ENCODE measurements at places on chromosomes 12 and 14.
A peak's percentile ranks its signal among the peaks of the same experiment; 100 is the strongest.

DNA sequence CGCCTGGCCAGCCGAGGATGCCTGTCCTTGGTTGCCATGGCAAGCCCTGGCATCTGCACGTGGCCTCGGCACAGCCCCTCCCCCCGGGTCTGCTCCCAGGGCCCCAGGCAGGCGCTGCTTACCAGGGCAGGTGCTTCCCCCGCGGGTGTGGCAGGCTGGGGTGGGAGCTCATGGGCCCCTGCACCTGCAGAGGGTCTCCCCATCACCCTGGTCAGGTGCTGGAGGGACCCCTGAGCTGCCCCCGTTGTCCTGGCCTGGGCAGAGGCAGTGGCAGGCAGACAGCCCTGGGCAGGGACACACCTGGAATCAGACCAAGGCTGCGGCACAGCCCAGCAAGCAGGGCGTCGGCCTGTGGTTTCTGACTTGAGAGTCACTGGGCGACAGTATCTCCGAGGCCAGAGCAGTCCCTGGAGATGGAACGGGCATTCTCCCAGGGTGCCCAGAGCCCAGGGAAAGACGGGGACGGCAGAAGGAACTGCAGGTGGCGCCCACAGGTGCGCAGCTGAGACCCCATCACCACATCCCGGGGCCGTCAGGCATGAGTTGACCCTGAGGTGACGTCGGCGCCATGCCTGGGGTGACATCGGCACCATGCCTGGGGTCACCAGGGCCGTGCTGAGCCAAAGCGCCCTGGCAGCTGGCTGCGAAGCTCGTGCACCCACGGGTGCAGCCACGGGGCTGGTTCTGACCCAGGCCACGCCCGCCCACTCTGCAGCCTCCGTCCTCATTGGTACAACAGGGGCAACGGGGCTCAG lies 56.1 kb upstream of the FBRSL1 start:
- H3K4me1 ChIP-seq = peaks cover 55% of the 10 kb centered on the region
- no peak overlapping the region for H3K4me3 ChIP-seq
- H3K27ac ChIP-seq = no peak overlapping the region
- no peaks in the 10 kb centered on the region for H3K27me3 ChIP-seq
- DNase-seq = no peak
- no peaks in the 10 kb centered on the region for H3K36me3 ChIP-seq

DNA sequence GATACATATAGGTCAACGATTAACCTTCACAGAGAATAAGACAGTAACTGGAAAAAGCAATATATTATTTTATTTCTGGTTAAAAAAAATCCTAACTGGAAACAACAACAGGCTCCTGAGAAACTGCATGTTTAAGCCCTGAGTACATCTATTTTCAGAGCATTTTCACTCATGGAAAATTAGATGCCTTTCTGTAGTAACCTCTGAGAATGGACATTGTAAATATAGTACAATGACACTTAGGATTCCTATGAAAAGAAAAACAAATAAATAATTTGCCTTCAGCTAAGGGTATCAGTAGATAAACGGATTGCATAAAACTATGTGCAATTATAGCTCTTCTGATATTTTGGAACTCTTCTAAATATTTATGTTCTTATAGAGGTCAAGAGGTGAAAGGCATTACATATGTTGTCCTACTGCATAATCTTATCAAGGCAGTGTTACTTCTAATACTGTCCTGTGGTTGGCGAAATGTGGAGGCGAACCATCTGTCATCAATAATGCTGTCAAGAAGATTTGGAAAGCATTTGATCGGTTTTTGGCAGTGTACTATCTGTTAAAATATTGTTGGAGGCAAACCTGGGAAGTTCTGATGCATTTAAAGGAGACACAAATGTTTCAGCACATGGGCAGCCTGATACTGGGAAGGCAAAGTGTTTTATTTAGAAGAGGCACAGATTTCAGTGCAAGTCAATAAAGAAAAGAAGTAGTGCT lies 381.8 kb downstream of the BTG1 start:
- no peak overlapping the region for H3K27ac ChIP-seq
- no peak overlapping the region for H3K4me3 ChIP-seq
- H3K4me1 ChIP-seq = no peaks in the 10 kb centered on the region
- DNase-seq = no peak
- H3K36me3 ChIP-seq = no peaks in the 10 kb centered on the region

- no peak within 1 kb of the TSS for H3K27ac ChIP-seq
- DNase-seq = no peak
- H3K4me3 ChIP-seq = peak within 1 kb of the TSS; percentile 7
Observed at GRCh38 chr14:60648934-60649874, at the start of gene SIX1. TSS of gene SIX1 (minus strand) at chr14:60649477. CDS start at chr14:60649189, 288 bp downstream.

DNA sequence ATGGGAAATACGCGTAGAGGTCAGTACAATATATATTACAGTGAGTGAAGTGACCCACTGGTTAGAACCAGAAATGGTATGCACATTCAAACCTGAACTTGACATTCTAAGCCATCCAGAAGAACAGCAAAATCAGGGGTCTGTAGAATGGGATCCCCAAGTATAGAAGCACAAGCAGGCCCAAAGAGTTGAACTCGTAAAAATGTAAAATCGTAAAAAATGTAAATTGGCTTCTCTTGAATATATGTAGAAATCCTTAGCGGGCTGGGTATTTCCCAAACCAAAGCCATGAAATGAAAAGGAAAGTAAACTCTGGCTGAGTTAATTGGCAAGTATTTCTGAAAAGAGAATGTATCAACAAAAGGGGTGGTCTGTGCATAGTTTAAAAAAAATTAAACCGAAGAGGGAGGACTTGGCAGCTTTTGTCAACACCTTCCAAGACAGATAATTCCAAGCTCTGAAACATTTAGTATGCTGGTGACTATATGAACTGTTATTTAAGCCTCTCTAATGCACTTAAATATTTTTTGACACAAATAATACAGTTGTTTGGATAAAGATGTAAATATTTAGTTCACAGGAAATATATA lies 1505.6 kb upstream of the FLRT2 start:
- H3K4me3 ChIP-seq = no peak overlapping the region
- DNase-seq = no peak
- no peaks in the 10 kb centered on the region for H3K27me3 ChIP-seq
- no peak overlapping the region for H3K27ac ChIP-seq

DNA sequence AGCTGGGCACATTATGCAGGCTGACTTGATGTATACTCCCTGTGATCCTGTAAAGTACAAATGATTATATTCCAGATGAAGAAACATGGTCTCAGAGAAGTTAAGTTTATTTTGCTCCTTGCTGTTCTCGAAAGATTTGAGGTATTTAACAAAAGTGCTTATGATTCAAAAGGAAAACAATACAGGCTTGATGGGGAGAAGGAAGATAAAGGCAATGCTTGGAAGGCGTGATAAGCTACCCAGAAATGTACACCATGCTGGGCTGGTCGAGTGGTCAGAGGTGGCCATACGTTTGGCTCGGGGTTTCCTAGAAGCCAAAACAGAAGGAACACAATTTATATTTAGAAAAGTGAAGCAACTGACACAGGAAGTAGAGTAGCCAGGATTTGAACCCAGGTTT lies 201.0 kb downstream of the KTN1 start:
- DNase-seq = no peak
- no peak overlapping the region for H3K27ac ChIP-seq
- no peaks in the 10 kb centered on the region for H3K36me3 ChIP-seq
- no peaks in the 10 kb centered on the region for H3K4me1 ChIP-seq
- no peaks in the 10 kb centered on the region for H3K27me3 ChIP-seq
- H3K4me3 ChIP-seq = no peak overlapping the region

DNA sequence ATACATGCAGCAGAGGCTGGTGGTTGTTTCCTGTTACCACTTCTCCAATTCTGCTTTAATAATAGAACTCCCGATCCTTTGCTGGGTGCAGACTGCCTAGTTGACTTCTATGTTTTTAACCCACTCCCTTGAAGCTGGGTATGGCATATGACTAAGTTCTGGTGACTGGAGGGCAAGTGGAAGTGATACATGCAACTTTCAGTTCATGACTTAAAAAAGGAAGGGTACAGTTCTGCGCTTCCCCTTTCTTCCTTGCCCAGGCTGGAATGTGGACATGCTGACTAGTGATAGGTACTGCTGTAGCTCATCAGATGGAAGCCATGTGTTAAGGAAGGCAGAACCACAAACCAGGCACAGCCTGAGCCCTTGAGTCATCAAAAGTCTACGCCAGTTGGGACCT lies 2.4 kb upstream of the A2M start:
- no peak for DNase-seq
- H3K27me3 ChIP-seq = no peaks in the 10 kb centered on the region
- H3K27ac ChIP-seq = no peak overlapping the region
- peaks cover 12% of the 10 kb centered on the region for H3K36me3 ChIP-seq

GRCh38 chr14:92585981-92586937 lies 72.7 kb downstream of the RIN3 start:
- peaks cover 80% of the 10 kb centered on the region for H3K4me1 ChIP-seq
- H3K27me3 ChIP-seq = no peaks in the 10 kb centered on the region
- peaks cover 4% of the 10 kb centered on the region for H3K36me3 ChIP-seq
- peak overlapping the region; percentile 23 for H3K4me3 ChIP-seq

GRCh38 chr14:56708704-56709103 lies 101.6 kb downstream of the OTX2 start:
- no peaks in the 10 kb centered on the region for H3K27me3 ChIP-seq
- H3K4me1 ChIP-seq = no peaks in the 10 kb centered on the region
- no peak overlapping the region for H3K27ac ChIP-seq
- H3K4me3 ChIP-seq = no peak overlapping the region
- no peak for DNase-seq

GRCh38 chr12:18391151-18391550 lies 129.8 kb downstream of the PIK3C2G start:
- no peak overlapping the region for H3K4me3 ChIP-seq
- no peak overlapping the region for H3K27ac ChIP-seq
- no peaks in the 10 kb centered on the region for H3K27me3 ChIP-seq
- H3K36me3 ChIP-seq = no peaks in the 10 kb centered on the region
- DNase-seq = no peak
- no peaks in the 10 kb centered on the region for H3K4me1 ChIP-seq

GRCh38 chr14:23285530-23286019 lies 357 bp downstream of the HOMEZ start:
- H3K4me3 ChIP-seq = peak overlapping the region; percentile 61
- H3K36me3 ChIP-seq = no peaks in the 10 kb centered on the region
- H3K4me1 ChIP-seq = peaks cover 14% of the 10 kb centered on the region
- peak overlapping the region; percentile 67 for H3K27ac ChIP-seq

- no peaks in the 10 kb centered on the region for H3K4me1 ChIP-seq
- DNase-seq = peak; percentile 21
- peaks cover 3% of the 10 kb centered on the region for H3K36me3 ChIP-seq
- no peaks in the 10 kb centered on the region for H3K27me3 ChIP-seq
Observed at GRCh38 chr12:12985817-12986408, 14.2 kb downstream of the HEBP1 start.

DNA sequence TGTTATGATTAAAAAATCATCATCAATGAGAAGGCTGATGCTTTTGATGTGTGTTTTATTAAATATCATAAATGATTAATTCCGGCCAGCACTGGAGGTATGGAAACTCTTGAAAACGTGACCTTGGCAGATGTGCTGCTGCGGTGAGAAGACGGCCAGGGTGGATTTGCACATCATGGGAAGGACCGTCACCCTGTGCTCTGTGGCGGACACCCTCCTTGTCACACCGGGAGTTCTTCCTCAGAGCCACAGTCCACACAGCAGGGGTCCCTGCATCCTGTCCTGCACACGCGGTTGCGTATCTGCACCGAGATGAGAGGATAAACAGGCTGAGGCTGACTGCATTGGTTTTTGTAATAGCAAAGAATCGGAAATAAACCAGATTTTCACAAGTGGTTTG lies 33.5 kb downstream of the FZD10 start:
- no peak overlapping the region for H3K27ac ChIP-seq
- H3K4me3 ChIP-seq = no peak overlapping the region
- H3K4me1 ChIP-seq = no peaks in the 10 kb centered on the region
- H3K36me3 ChIP-seq = no peaks in the 10 kb centered on the region
- no peak for DNase-seq
- H3K27me3 ChIP-seq = peaks cover 11% of the 10 kb centered on the region

- no peak for DNase-seq
- H3K36me3 ChIP-seq = no peaks in the 10 kb centered on the region
- no peak overlapping the region for H3K4me3 ChIP-seq
- H3K27me3 ChIP-seq = no peaks in the 10 kb centered on the region
Observed at GRCh38 chr14:103846097-103846496, 1.3 kb downstream of the PPP1R13B start.

- H3K4me1 ChIP-seq = no peaks in the 10 kb centered on the region
- no peaks in the 10 kb centered on the region for H3K36me3 ChIP-seq
- no peaks in the 10 kb centered on the region for H3K27me3 ChIP-seq
- no peak overlapping the region for H3K4me3 ChIP-seq
- no peak overlapping the region for H3K27ac ChIP-seq
Observed at GRCh38 chr12:65334521-65334920, 56.0 kb downstream of the MSRB3 start.

DNA sequence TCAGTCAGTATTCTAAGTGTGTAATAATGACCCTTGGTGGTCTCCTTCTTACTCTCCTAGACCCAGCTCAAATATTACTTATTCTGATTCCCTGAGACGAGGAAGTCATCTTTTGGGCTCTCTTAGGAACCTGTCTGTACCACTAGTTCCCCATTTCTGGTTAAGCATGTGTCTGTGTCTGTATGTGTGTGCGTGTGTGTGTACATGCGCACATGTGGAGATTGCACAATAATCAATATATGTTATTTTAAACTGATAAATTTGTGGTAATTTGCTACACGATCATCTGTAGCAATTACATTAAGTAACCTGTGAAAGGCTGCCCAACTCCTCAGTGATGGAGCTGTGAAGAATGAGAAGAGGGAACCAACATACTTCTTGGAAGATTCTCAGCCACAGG lies 132.2 kb downstream of the ASCL4 start:
- DNase-seq = no peak
- H3K36me3 ChIP-seq = no peaks in the 10 kb centered on the region
- no peak overlapping the region for H3K27ac ChIP-seq
- peaks cover 5% of the 10 kb centered on the region for H3K4me1 ChIP-seq
- no peak overlapping the region for H3K4me3 ChIP-seq
- H3K27me3 ChIP-seq = peaks cover 33% of the 10 kb centered on the region

GRCh38 chr14:53360829-53361228 lies 207.7 kb upstream of the DDHD1 start:
- H3K36me3 ChIP-seq = no peaks in the 10 kb centered on the region
- H3K27ac ChIP-seq = no peak overlapping the region
- H3K27me3 ChIP-seq = no peaks in the 10 kb centered on the region
- no peak for DNase-seq
- H3K4me1 ChIP-seq = no peaks in the 10 kb centered on the region

DNA sequence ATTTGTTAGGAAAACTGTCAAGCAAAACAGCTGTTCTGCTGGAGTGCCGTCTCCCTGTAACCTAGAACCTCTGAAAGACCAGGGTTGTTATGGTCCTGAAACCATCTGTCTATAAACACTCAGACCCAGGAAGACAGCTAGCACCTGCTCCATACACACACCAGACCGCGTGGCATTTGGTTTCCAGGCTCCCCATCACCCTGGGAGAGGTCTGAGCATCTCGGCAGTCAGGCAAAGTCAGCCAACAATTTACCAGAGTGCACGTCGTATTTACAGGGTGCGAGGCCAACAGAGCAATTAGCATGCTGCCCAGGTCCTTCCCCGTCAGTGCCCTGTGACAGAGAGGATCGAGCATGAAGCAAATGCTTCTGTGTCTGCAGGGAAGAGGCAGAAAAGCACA lies 272.5 kb downstream of the SLC15A4 start:
- no peaks in the 10 kb centered on the region for H3K4me1 ChIP-seq
- H3K36me3 ChIP-seq = no peaks in the 10 kb centered on the region
- no peak overlapping the region for H3K27ac ChIP-seq
- no peak for DNase-seq

GRCh38 chr12:70383484-70383883 lies 17.4 kb downstream of the KCNMB4 start:
- no peak overlapping the region for H3K4me3 ChIP-seq
- H3K36me3 ChIP-seq = no peaks in the 10 kb centered on the region
- no peaks in the 10 kb centered on the region for H3K27me3 ChIP-seq
- no peaks in the 10 kb centered on the region for H3K4me1 ChIP-seq

GRCh38 chr14:102020058-102020971 lies 55.9 kb downstream of the DYNC1H1 start:
- no peaks in the 10 kb centered on the region for H3K27me3 ChIP-seq
- no peak overlapping the region for H3K4me3 ChIP-seq
- peaks cover 15% of the 10 kb centered on the region for H3K4me1 ChIP-seq
- H3K36me3 ChIP-seq = peaks cover 86% of the 10 kb centered on the region
